Ascending aorta (tissue), 2 donors: ENCODE measurements at places on chromosomes 3 and 15.

DNA sequence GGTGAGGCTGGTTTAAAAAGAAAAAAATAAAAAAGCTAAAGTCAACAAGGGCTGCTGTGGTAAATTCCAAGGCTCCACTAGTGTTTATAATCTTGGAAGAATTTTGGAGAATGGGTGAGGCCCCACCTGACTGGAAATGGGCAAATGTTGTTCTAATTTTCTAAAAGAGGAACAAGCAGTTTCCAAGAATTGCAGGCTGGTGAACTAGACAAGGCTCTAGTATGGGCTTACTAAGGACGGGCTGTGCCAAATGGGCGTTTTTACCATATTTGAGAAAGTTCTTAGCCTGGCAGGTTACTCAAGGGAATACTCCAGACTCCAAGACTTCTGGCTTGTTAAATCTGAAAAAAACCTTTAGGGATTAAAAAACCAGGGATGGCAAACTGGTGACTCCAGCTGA, 67.0 kb upstream of the ABHD2 start:
- DNase-seq, result no peak

DNA sequence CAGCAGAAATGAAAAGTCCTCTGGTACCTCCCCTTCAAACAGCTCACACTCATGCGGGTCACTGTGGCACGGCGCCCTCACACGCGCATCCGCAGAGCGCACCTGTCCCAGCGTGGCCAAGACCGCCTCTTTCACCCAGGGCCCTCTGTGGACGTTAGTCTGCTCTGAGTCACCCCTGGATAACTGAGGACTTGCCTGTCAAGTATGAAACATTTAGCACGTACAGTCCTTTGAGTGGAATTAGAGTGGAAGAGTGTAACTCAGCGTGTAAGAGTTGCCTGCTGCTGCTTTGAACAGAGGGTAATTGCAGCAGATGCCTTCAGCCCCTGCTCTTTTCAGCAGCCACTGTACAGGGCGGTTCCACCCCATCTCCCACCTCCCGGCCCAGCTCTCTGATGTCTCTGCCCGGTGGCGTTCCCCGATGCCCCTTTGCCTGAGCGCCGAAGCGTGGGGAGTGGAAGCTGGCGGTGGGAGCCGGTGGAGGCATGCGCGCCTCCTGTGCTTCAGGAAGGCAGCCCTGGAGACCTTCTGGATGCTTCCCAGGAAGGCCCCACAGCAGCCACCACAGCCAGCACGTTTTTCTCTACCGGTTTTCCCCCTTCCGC, 23.0 kb downstream of the CPN2 start:
- DNase-seq, result no peak

DNA sequence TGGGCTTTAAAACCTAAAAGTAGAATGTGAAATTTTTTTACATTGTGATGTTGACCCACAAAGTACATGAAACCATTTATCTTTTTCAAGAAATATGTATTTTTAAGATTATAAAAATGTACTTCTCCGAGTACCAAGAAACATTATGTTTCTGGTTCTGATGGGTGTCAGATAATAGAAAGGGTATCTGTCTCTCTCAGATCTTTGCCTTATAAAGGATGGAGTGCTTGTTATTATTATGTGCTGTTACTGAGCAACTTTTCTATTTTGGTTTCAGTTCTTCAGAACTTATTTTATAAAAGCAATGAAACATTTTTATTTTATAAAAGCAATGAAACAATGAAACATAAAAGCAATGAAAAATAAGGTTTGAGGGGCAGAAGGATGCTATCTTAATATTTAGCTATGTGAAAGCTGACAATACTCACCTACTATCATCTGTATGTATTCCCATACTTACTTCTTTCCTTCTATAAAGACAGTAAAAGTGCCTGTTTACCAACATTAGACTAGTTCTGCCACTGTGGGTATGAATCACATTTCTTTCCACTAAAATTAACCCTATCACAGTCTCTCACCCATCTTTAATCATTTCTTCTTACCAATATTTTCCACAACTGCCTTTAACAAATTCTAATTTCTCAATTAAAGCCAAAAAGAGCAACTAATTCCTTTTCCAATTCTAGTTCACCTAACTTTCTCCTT, 540.7 kb upstream of the KCNMB2 start:
- no peak for DNase-seq

GRCh38 chr3:71876135-71877105, 91.5 kb upstream of the PROK2 start:
- no peak for DNase-seq

GRCh38 chr3:134846911-134847317, 51.9 kb downstream of the EPHB1 start:
- DNase-seq, result no peak

DNA sequence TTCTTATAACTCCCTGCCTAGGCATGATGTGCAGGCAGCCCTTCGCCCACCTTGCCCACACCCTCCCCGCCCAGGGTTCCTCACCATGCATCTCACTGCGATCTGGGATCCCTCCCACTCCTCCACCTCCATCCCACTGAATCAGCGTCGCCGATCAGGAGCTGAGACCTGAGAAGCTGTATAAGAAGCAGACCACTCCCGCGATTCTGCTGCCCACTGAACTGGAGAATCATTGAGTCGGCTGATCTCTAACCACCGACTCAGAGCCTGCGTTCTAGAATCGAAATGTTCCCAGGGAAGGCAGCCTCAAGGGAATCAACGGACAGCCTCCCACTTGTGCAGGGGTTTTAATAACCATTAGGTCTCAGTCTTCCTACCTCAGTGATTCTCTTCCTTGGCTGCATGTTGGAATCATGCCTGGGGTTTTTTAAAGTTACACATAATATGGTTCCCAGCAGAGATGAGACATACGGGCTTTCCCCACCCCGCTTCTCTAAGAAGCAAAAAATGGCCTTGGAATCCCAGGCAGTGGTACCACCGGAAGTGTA, 60.2 kb downstream of the TMEM44 start:
- DNase-seq, result no peak
